HTR-8/SVneo (cell line): ENCODE measurements at places on chromosomes 7 and 10.

DNA sequence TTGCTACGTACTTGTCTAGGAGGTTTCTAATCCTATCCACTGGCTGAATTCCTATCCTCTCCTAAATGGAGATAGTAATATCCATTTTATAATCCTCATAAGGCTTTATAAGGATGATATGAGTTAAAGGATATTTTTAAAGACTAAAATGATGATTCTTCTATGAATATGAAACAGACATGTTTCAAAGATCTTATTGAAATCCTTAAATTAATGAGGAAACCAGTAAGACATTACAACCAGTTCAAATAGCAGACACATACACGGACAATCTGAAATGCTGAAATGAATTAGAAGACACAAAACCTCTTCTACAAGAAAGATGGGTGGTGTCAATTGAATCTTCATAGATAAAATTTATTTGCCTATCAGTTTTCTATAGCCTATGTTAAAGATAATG is 132.9 kb upstream of the ANK3 start:
- no peak for DNase-seq

DNA sequence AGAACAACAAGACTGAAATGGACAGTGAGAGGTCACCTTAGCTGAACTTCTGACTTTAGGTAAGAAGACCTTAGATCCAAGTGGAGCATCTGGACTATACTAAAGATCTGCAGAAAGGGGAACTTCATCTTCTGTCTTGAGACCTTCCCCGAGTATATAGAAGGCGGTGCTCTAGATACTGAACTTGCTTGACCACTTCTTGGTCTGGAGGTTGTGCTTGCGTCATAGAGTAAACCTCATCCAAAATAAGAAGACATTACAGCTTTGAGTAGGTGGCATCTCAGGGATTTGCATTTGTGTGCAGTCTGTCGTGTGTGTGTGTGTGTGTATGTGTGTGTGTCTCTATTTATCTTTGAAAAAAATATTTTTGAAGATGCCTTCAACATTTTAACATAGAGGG is 157.5 kb downstream of the CHN2 start:
- no peak for DNase-seq

GRCh38 chr7:155571581-155572345 is 25.4 kb upstream of the CNPY1 start:
- DNase-seq = no peak

DNA sequence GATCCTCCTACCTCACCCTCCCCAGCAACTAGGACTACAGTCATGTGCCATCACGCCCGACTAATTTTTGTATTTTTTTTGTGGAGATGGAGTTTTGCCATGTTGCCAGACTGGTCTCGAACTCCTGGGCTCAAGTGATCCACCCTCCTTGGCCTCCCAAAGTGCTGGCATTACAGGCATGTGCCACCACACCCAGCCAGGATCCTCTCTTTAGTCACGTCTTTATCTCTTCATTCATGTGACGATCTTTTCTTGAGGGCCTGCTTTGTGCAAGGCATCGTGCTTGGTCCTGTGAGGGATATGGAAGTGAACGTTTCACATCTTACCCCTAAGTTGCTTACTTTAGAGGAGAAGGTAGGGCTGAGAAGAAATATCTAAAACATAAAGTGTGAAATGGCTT is 21.6 kb downstream of the WBP1L start:
- DNase-seq = no peak

GRCh38 chr7:152132812-152133211 is 107.3 kb downstream of the GALNT11 start:
- no peak for DNase-seq

DNA sequence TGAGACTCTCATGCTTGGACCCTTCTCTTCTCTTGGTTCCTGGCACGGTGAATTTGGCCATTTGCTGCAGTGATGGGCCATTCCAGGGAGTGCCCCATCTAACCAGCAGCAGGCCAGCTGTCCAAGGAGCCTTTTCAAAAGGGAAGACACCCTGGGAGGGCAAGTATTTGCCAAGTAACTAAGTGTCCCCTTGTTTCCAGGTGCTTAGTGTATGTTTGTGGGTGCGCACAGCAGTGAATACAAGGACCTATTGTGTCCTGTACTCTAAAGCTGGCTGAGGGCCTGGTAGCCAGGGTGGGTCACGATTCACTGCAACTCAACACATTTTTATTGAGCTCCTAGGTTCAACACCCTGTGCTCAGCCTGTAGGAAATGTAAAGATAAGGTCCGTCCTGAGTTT is 348.8 kb downstream of the RNLS start:
- no peak for DNase-seq

DNA sequence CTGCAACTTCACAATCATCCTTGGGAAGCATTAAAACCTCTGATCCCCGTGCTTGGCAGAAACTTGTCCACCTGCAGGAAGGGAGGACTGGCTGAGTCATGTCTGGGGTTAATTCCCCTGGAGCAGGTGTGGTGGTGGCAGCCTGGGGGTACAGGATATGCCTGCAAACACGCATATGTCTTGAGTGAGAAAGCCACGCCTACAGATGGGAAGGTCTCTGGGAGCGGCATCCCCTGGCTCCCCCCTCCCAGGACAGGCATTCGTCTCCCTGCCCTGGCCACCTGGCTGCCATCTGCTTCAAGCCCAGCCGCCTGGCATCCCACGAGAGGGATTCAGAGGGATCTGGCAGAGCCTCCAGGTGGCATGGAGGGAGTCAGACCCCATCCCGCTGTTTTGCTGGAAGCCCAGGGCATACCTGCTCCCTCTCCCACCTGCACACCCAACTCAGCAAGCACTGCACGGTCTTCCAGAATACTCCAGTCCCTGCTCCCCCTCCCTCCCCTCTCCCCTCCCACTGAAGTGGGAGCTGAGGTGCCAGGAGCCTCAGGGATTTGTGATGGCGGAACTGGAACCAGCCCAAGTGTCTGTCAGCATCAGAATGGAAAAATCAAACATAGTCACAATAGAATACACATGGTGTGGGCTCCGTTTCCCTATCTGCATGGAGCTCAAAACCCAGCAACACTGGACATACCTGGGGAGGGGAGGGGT is 61.0 kb downstream of the CAMK2B start:
- peak; percentile 21 for DNase-seq

- no peak for DNase-seq
Observed at GRCh38 chr7:76232698-76233097, 31.0 kb downstream of the SRRM3 start.

- DNase-seq = no peak
Observed at GRCh38 chr7:25095516-25096345, 29.3 kb downstream of the CYCS start.

GRCh38 chr7:113188396-113188795 is 70.0 kb upstream of the SMIM30 start:
- DNase-seq = no peak

GRCh38 chr10:395665-396064 is 260.4 kb downstream of the ZMYND11 start:
- no peak for DNase-seq

- no peak for DNase-seq
Observed at GRCh38 chr7:134755422-134756022, 23.9 kb upstream of the CALD1 start.

DNA sequence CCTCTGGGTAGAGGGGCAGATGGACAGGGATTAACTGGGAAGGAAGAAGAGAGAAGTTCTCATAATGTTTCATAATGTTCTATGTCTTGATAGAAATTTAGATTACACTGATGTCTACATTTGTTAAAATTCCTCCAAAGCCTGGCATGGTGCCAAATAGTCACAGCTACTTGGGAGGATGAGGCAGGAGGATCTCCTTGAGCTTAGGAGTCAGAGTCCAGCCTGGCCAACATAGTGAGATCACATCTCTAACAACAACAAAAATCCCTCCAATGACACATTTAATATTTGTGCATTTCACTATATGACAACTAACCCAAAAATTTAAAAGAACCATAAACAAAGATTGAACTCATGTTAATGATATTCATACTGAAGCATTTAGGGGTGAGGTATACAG is 33.0 kb upstream of the PPP1R3C start:
- no peak for DNase-seq

GRCh38 chr10:91210435-91210834 is 10.0 kb upstream of the PCGF5 start:
- DNase-seq = no peak

- DNase-seq = no peak
Observed at GRCh38 chr10:62268027-62268398, 631 bp downstream of the RTKN2 start.

GRCh38 chr7:2241580-2242540 is at the start of the genes MRM2 and NUDT1:
TSS of gene MRM2 (minus strand) at chr7:2242205. CDS start at chr7:2242169, 36 bp downstream.
TSS of gene NUDT1 (plus strand) at chr7:2242226. CDS start at chr7:2244575, 2,349 bp downstream.
- DNase-seq = peak; percentile 97

- DNase-seq = no peak
Observed at GRCh38 chr10:88253622-88254021, 329.5 kb downstream of the RNLS start.

- DNase-seq = no peak
Observed at GRCh38 chr10:125087191-125087896, 73.0 kb downstream of the CTBP2 start.

- DNase-seq = no peak
Observed at GRCh38 chr10:30455816-30456215, 21.8 kb downstream of the MAP3K8 start.

GRCh38 chr10:123537188-123537961 is 128.8 kb upstream of the GPR26 start:
- DNase-seq = no peak

- DNase-seq = no peak
Observed at GRCh38 chr7:150516956-150517745, 2.5 kb downstream of the GIMAP7 start.

- DNase-seq = peak; percentile 65
Observed at GRCh38 chr7:13989126-13989948, at the start of gene ETV1. TSS of gene ETV1 (minus strand) at chr7:13989666. CDS start at chr7:13989052, 614 bp downstream.

DNA sequence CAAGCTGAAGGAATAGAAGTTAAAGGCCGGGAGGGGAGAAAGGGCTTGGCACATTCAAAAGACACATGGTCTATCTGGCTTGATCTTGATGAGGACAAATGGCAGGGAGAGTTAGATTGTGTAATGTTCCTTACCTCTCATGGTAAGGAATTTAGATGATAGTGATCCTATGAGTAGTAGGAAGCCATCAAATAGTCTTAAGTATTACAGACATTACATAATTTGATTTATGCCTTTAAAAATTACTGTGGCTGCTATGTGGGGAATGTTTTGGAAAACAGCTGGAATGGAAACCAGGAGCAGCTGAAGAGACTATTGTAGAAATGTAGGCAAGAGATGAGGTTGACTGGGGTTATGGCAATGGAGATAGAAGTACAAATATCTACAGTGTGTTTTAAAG is 351.3 kb upstream of the BMPER start:
- no peak for DNase-seq

DNA sequence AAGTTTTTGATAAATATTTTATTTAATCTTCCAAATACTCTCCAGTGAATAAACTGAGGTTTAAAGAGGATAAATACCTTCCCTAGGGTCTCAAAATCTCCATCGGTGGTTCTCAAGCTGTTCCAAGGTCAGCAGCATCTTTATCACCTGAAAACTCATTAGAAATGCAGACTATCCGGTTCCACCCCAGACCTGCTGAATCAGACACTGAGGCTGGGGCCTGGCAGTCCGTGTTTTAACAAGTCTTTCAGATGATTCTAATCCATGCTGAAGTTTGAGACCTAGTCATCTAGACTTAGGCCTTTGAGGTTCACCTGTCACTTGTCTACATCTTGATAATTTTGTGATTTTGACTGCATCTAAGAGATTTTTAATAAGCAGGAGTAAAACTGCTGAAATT is 37.5 kb downstream of the PLEKHA8 start:
- no peak for DNase-seq

- DNase-seq = no peak
Observed at GRCh38 chr10:104090611-104091010, 4.9 kb upstream of the COL17A1 start.
